ENCODE measurements at places on chromosomes 16 and 17. TPM values are rescaled to one million over a fixed set of nuclear protein-coding genes. Genes with fewer than 3 reads are reported as not detected.

The ZKSCAN2 gene
- 10.3 TPM for total RNA-seq

The GRAPL gene
- total RNA-seq = 59.0 TPM

The CIBAR2 gene
- total RNA-seq = not detected

The HEATR9 gene
- not detected for total RNA-seq

The SAMD14 gene
- 4.7 TPM for total RNA-seq

The NPIPB13 gene
- total RNA-seq = 48.1 TPM

The MPO gene
- not detected for total RNA-seq

The PABPN1L gene
- 0.67 TPM for total RNA-seq

All from activated B cell treated with CpG ODN at 0.5 μM for 24 hours (primary cell).